ENCODE measurements at places on chromosomes 2 and 18.

- no peak for DNase-seq
Observed at GRCh38 chr2:229794636-229795035, 80.3 kb upstream of the DNER start.

DNA sequence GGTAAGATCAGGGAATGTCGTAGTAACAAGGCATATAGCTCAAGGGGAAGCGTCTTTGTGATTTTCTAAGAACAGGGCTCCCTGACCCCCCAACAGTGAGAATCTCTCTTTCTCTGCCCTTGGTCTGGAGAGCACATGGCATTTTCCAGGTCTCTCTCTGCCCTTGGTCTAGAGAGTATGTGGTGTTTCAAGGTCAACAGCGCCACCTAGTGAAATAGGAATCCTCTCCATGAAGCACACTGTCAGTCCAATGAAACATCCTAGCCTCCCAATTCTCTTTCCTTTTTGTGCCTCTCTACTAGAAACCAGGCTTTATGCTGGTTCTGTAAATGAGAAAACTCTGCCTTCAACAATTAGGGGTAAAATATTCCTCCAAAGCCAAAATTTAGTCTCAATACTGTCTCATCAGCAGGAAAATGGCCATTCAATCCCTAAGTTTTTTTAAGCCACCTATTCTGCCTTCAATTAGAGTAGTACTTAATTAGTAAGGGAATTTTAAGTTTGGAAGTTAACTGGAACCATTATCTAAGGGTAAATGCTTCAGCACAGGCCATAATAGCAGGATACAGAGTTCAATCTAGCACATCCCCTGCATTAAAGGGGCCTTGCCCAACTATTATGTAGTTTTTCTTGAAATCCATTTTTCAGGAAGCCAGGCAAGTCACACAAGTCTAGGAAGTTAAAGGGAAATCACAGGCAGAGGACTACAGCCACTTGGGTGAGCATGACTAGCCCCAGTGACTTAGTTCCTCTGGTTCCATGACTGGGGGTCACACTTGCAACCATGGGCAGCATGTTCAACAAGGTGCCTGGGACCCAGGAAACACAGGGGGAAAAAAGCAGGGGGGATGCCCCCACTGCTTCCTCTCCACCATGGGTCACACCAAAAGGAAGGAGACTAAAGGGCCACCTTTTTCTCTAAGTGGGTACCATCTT, 12.4 kb downstream of the DYM start:
- DNase-seq: peak; percentile 38

DNA sequence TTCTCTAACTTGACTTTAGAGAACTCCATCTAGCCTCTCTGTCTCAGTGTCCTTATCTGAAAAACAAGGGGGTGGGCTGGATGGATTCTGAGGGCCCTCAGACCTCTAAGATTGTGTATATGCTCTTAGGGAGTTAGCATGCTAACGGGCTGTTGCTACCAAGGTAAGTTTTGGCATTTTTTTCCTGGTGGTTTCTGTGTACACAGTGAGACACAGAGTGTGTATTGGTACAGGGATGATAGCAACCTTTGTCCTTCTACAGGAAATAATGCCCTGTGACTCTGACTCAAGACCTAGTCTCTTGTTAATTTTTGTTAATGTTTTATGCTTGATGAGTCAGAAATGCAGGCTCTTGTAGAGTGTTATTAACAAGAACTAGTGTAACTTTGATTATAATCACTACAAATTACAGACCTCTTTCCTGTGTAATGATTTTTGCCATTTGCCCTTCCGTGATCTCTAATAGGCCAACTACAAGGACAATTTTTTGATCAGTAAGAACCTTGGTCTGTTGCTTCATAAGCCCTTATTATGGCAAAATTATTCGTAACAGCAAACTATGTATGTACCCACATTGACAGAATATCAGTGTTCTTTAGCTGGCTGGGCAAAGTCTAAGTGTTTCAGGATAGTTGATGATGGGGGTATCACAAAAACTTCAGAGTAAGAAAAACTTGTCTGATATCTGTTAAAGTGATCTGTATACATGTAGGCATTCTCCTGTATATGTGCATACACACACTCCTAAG, 89.7 kb downstream of the SPTBN1 start:
- DNase-seq: no peak

GRCh38 chr2:29767606-29768335, 153.6 kb downstream of the ALK start:
- DNase-seq: no peak

DNA sequence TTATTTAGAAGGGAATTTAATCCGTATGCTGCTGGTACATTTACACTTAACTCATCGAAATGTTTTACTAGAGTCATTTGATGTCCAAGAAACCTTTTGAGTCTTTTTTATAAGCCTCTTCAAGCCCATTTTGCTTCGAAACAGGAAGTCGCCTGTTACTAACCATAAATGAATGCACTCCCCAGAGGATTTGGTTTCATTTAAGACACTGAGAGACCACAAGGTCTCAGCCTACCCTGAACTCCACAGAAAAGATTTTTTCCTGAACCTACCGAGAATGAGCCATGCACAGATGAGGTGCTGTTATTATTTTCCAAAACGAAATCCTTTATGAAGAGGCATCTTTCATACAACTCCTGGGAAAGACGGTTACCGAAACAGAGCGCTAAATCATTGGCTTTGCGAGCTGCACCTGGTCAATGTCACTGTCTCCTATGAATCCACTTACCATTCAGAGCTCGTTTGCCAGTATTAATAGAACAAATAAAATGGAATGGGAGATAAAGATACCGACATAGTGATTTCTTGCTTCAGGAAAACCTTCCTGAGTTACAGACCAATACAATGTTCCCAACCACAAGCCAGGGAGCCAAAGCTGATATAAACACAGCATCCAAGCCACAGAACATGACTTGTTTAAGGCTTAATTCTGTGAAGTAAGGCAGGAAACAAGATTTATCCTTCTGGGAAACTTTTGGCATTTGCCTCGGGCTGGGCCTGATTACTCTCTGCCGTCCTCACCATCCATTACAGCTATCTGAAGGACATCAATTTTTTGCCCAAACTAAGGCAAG, 382.1 kb downstream of the OSR1 start:
- DNase-seq: peak; percentile 29

GRCh38 chr2:121063471-121063870, 221.5 kb downstream of the TFCP2L1 start:
- no peak for DNase-seq

- DNase-seq: no peak
Observed at GRCh38 chr2:225090746-225091145, 48.5 kb upstream of the DOCK10 start.

GRCh38 chr2:127106991-127107621, at the start of gene BIN1:
TSS of gene BIN1 (minus strand) at chr2:127107154. CDS start at chr2:127106943, 211 bp downstream.
- DNase-seq: peak; percentile 85
